C1 segment of cervical spinal cord (tissue), 14 donors: ENCODE measurements at places on chromosomes 3 and 15.

- no peak for DNase-seq
These were observed 59.1 kb upstream of the RASA2 start for GRCh38 chr3:141427764-141428163.

- DNase-seq, result no peak
These were observed 245.1 kb downstream of the THRB start for GRCh38 chr3:24249523-24249922.

DNA sequence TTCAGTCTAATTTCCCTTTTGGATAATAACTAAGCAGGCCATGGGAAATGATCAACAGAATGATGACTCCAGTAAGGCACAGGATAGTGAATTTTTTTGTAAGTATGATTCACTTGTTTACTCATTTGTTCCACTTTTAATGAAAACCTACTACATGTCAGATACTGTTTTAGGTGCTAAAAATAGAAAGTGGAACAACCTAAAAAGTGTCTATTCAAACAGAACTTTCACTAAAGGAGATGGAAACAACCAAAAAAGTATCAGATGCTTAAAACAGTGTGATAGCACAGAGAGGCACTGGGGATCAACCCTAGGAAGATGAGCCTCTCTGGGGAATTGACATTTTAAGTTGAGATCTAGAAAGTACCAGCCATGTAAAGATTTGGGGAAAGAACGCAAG lies 11.1 kb downstream of the RYK start:
- no peak for DNase-seq

DNA sequence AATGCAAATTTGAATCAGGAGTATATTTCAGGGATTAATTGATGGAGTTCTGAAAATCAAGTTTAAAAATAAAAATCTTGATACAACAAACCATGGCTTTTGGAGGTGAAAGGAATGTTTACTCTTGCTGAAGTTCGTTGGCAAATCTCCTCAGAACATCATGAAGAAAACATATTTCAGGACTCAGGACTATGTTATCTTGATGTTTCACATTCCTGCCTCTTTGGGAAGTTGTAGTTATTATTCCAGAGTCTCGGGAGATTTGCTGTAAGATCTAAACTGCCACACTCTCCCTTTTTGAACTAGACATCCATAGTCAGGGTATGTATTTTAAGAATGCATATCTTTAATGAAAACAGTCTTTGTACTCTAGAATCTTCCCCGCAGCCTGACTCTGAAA lies 271.2 kb downstream of the RBMS3 start:
- no peak for DNase-seq

DNA sequence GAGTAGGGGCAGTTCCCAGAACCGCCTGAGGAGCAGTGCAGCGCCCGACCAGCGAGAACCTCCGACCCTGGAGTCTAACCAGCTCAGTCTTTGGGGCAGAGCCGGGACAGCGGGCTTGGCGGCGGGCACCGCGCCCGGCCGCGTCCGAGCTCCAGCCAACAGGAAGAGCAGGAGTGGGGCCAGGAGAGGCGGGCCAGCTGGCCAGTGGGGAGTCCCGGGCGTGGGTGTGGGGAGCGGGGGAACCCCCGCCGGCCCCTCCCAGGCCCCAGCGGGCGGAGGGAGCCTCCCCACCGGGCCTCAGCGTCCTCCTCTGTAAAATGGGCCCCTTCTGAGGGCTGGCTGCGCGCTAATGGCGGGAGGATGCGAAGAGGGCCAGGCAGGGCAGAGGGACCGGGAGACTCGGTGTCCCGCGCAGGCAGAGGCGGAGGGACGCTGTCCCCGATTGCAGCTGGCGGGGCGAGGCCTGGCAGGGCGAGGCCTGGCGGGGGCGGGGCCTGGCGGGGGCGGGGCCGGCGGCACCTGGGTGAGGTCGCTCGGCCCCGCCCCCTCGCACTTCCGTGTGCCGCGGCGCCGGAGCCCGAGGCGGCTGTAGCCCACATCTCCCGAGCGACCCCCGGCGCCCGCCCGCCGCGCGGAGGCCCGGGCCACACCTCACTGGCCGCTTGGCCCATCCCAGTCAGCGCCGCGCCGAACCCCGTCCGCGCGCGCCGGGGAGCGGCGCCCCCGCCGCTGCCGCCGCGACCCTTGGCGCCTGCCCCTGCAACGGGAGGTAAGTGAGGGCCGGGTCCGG lies at the start of gene PRKCD:
Gene PRKCD (plus strand): TSS at position 550 of the 790 bp plus-strand sequence. CDS start 17,214 bp downstream, outside the sequence.
- DNase-seq, result peak; percentile 57

DNA sequence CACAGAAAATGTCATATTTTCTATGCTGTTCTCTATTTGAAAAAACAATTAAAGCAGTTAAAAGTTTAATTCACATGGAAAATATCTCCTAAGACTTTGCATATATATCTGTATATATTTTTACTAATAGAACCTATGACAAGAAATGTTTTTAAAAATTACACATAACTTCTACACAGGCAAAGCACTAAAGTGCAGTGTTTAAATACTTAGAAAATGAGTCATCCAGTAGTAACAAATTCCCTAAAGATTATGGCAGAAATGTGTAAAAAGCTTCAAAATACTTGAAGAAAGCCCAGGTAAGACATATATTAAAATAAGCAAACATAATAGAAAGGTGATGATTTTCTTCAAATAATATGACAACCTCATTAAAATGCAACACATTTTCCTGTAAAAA lies 236.6 kb downstream of the TBC1D5 start:
- DNase-seq, result no peak

DNA sequence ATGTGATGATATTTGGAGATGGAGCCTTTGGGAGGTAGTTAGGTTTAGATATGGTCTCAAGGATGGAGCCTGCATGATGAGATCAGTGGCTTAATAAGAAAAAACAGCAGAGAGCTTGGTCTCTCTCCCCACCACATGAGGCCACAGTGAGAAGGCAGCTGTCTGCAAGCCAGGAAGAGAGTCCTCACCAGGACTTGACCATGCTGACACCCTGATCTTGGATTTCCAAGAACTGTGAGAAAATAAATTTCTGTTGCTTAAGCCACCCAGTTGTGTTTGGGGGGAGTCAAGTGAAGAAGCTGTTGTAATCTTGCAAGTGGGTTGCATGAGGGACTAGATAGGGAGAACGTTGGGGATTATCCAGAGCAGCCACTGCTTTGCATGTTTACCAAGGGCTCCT lies 62.3 kb upstream of the TNFAIP8L3 start:
- no peak for DNase-seq

DNA sequence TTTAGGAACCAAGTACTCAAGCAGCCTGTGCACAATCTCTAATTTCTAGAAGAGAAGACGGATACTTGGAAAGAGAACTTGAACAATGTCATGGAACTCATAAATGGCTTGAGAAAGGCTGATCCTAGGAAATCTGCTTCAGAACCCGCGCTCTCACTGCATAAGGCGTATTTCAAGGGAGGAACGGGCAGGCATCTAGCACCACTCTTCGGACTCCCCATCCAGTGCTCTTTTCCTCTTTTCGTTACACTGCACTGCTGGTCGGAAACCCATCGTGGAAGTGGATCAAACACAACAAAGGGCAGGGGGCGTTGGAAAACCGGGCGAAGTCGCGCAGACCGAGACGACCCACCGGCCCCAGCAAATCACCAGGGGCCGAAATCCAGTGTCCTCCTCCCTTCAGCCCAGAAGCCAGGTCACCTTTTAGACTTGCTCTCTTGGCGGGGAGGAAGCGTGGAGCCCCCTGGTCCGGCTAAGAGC lies 539 bp upstream of the TLNRD1 start:
- DNase-seq, result no peak

DNA sequence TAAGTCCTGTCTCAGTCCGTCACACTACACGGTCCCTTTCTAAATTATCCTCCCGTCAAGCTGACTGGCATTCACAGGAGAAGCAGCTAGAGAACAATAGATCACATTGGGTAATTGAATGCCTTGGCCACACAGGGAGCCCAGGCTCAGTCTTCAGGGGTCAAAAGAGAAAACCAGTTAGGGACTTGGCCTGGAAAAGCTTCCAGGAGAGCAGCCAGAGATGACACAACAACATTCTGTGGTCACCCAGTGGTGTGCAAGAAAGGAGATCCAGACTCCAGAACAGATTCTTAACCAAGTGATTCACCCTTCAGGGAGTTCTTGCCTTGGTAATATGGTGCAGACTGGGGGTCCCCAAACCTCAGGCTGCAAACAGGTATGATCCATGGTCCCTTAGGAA lies 15.9 kb downstream of the ARHGAP31 start:
- DNase-seq, result no peak

- no peak for DNase-seq
These were observed 50.7 kb upstream of the GOLGA6L2 start for GRCh38 chr15:23497710-23498111.

DNA sequence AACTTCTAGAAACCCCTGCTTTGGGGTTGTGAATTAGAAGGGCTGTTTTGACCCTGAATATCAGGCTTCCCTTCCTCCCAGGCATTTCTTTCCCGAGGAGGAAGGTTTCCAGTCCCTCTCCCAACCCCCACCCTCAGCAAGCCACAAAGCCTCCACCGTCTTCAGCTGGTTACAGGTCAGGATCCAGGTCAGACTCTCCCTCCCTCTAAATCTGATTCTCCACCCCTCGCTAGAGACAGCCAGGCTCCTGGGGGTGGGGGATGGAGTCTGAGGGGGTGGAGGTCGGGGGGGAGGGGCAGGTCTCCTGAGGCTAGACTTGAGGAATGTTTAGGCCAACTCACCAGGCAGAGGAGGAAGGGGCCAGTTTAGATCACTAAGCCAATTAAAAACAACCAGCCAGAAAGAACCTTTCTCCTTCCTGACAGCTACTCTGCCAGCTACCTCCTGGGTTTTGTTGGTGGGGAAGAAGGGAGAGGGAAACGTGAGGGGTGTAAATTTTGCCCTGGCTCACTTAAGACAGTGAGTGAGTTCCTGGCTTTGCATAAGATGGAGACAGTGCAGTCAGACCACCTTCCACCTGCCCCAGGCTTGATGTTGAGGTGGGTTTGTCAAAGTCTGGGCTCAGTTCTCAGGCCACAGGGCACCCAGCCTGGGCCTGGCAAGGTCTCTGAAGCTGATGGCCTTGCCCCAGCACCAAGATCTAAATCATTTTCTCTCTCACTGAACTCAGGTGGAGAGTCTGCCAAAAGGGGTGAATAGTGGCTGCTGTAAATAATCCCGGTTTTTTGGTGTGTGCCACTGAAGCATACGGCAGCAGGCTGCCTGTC lies 19.5 kb downstream of the BMF start:
- no peak for DNase-seq

DNA sequence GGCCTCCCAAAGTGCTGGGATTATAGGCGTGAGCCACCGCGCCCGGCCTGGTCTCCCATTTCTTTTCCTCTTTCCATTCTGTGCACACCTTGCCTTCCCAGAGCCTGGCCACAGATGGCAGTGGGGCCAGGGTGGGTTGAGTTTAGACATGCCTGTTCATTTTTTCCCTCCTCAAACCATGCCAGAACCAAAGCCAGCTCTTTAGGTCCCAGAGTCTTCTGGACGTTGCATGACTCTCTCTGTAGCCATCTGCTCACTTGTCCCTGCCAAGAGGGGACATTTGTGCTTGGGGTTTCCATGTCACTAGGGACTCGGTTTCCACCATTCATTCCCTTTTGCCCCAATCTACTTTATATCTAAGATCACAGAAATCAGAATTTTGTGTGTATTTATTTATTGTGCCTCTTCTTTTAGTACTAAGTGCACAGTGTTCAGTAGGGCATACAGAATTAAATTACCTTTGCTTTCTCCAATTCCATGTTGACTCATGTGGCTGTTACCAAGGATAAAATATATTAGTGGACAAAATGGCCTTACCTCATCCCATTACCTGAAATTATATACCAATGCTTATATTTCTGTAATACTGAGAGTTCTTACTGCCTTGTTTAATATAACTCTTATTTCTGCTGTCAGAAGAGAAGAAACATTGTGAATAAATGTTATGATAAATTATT lies 49.6 kb downstream of the USP13 start:
- DNase-seq, result no peak

- DNase-seq, result no peak
These were observed 26.9 kb upstream of the EHHADH start for GRCh38 chr3:185280572-185281365.

- DNase-seq, result no peak
These were observed 11.7 kb downstream of the SLC25A36 start for GRCh38 chr3:140953028-140953960.

- no peak for DNase-seq
These were observed 17.7 kb upstream of the CCR9 start for GRCh38 chr3:45868650-45869049.

DNA sequence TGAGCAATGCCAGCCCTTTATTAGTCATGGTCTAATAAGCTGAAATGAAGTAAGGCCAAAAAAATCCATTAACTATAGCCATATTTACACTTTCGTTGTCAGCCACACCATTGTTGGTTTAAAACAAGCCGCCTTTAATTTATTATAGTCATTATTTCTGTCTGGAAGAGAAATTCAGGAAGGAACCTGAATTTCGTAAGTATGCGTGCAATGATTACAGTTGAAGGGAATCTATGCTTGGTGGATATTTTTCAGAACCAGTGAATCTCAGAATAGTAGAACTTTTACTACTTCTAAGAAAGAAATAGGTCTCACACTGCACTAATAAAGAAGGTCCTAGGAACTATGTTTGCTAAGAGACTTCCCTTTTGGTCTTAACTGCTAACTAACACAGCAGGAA lies 59.1 kb downstream of the FAM43A start:
- DNase-seq, result no peak

GRCh38 chr15:59550956-59551355 lies 60.6 kb upstream of the GCNT3 start:
- DNase-seq, result no peak

DNA sequence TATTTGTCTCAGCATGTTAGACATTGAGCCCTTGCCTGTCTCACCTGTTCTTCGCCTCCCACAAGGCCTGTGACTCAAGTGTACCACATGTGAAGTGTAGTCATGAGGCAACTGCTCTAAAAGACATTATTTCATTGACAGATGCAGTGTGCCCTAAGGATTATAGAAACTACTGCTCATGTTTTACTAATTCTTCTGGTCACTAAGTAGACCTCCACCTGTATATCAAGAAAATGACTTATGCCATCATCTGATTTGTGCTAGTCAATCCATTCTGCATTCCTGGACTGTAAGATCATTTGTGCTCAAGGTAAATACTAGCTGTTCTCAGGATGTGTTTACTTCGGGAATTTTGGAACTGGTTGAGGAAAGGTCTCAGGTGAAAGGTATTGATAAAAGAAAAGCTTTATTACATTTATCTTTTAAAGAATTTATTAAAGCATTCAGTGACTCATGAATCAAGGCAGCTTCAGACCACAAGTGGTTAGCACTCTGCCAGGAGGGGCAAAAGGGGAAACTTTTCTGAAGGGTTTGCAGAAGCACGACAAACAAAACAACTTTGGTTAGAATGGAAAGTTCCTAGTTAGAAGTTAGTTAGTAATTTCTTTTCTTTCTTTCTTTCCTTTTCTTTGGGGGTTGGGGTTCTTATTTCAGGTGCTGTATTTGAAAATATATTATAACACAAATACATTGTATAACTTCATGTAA lies 465.3 kb upstream of the CBLB start:
- DNase-seq, result no peak

DNA sequence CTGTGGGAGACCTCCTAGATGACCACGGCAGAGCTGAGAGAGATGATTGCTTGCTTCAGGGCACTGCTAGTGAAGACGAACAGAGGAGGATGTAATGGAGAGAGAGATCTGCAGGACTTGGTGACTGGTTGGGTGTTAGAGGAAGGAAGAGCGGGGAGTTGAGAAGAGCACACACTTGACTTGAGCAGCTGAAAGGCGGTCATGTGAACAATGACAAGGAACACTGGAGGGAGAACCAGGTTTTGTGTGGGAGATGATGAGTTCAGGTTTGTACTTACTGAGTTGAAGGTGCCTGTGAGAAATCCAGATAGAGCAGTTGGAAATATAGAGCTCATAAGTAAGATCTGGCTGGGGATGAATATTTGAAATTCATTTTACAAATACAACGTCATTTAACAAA lies 40.3 kb downstream of the CDAN1 start:
- DNase-seq, result no peak

- DNase-seq, result no peak
These were observed 52.9 kb downstream of the SIDT1 start for GRCh38 chr3:113585228-113585627.
